ENCODE measurements at places on chromosomes 4 and X. TPM values are rescaled to one million over a fixed set of nuclear protein-coding genes. Genes with fewer than 3 reads are reported as not detected.

MSANTD1 gene
- total RNA-seq: 0.91 TPM

KLHL4 gene
- total RNA-seq: 2.1 TPM

DNA sequence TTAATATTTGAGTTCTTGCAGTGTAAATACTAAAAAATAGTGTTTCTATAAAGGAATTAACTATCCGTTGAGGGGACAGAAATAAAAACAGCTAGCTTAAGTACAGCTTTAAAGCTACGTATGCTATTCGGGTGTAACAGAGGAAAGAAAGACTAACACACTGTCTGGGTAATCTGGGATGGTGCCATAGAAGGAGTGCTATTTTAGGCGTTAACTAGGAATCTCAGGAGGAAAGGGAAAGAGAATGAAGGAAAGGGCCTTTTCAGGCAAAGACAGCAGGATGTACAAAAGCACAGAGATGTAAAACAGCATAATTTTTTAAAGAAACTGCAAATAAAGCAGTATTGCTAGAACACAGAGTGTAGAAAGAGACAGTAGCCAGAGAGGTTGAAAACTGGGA is 161.8 kb downstream of the RAP1GDS1 start:
- no peak for DNase-seq

DNA sequence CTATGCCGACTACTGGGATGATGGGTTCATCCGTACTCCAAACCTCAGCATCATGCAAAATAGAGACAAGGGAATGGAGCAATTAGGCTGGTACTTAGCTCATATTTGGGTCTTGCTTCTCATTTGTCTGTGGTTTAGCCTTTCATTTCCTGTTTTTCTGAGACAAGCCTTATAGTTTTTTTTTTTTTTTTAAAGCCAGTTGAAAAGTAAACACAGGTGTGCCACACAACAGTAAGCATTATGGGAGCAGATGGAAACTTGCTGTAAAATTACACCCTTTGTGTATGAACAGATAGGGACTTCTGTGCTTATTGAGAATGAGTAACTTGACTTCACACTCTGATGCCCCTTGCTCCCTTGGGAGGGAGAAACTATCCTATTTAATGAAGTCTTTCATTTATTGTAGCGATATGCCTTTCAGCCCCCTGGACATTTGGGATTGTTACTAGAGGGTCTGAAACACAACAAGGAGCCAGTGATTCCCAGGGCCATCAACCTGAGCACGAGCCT is 13.7 kb downstream of the RASSF6 start:
- DNase-seq: no peak

DNA sequence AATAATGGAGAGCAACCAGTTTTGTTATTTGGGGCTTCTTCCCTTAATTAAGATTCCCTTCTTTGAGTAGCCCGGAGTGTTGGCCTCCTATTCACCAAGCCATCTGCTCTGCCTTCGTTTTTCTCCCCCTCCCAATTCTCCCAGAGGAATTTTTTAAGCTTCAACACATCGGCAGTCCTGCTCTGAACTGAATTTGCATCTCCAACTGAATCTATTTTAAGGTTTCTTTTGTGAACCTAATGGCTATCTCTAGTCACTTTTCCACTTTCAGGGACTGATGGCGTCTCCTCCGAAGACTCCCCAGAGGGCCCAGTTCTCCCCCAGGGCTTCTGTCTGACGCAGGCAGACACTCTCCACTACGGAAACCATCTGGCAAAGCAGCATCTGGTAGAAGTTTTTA is 280.2 kb downstream of the ADGRA3 start:
- no peak for DNase-seq

DNA sequence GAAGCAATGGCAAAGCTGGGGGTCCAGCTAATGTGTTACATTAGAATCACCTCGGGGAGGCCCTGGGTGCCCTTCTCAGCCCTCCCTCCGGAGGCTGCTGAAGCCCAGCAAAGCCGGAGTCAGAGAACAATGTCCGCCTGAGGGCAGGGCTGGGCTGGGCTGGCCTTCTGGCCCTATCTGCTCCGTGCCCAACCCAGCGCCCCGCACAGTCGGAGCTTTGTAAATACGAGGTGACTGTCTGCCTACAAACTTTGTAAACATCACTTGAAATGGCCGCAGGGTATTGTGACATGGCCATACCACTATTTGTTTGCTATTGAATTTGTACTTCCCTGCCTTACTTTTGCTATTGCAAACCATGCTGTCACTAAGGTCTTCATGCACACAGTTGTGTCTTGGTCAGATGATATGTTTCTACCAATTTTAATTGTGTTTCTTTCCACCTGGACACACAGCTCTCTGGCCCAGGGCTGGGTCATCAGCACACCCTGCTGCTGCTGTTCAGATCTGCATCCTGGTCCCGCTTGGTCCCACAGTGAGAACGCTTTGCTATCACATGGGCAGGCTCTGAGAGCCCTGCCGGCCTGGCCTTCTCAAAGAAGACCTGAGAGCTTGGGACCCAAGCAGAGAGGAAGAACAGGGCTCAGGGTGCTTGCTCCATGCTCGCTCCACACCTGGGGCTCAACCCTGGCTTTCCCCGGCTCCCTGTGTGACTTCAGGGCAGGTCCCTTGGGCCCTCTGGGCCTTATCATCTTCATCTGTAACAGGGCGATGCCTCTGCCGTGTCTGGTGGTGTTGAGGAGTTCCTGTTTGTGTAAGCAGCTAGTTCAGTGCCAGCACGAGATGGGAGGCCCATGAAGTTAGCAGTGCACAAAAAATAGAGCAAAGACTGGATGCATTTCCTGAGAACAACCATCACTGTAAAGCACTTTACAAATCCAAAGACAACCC is 2.3 kb downstream of the S100P start:
- no peak for DNase-seq

DNA sequence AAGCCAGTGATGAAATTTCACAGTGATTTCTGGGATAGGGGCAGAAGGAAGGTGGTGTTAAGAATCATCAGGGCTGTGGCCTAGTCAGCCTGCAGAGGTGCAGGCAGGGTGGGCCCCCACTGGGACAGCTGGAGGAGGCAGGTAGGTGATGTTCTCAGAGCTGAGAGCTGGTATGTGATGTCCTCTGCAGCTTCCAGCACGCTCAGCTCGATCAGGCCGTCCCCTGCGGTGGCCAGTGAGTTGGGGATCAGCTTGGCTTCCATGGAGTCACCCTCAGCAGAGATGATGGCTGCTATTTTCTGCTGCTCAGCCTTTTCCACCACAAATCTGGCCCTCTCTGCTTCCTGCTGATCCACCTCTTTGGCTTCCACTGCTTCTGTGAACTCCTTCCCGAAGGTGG is 81.1 kb downstream of the IL1RAPL2 start:
- DNase-seq: no peak

Data from kidney (tissue), 22 donors.